ENCODE measurements at places on chromosomes 5 and 9.

GRCh38 chr5:55534436-55535198 is at the start of gene PLPP1:
PLPP1 (minus strand) TSS chr5:55534964; CDS start chr5:55534629, 335 bp downstream.
- peak; percentile 90 for DNase-seq

GRCh38 chr5:103256178-103256577 is 2.4 kb upstream of the MACIR start:
- DNase-seq = no peak

GRCh38 chr5:136674178-136674577 is 308.8 kb upstream of the TRPC7 start:
- no peak for DNase-seq

GRCh38 chr9:33180526-33181184 is 13.5 kb upstream of the B4GALT1 start:
- no peak for DNase-seq

DNA sequence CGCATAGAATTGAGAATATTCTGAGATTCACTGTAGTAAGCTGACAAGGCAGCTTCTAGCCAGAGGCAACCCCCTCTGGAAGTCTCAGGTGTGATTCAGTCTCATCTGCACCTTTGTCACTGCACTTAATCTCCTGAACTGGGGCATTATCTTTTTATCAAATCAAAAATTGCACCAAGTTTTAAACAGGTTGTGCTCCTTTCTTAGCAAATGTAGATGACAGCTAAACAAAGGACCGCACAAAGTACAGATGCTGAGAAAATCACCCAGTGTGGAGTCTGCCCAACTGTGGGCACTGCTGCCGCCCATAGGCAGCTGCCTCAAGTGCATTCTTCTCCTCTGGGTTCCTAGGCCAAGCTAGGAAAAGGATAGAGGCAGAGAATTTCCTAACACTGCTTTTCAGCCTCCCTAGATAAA is 51.1 kb downstream of the STARD4 start:
- no peak for DNase-seq

DNA sequence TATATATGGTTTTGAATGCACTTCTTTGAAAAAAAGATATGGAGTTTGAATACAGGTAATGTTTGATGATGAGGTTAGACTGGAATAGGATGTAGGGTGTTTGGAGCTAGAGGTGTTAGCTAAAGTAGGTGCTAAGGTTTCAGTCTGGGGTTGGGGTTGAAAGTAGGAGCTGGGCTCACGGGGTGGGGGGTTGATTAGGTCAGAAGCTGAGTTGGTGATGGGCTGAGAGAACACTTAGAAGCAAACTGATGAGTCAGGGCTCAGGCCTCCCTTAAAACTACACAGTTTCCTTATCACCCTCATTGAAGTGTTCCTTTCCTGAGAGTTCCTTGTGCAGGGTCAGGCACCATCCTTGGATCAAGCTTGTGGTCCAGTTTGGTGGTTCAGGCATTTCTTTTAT is 308.8 kb upstream of the ADAMTS16 start:
- DNase-seq = no peak

- no peak for DNase-seq
Observed at GRCh38 chr5:102596113-102596512, 97.3 kb upstream of the SLCO6A1 start.

DNA sequence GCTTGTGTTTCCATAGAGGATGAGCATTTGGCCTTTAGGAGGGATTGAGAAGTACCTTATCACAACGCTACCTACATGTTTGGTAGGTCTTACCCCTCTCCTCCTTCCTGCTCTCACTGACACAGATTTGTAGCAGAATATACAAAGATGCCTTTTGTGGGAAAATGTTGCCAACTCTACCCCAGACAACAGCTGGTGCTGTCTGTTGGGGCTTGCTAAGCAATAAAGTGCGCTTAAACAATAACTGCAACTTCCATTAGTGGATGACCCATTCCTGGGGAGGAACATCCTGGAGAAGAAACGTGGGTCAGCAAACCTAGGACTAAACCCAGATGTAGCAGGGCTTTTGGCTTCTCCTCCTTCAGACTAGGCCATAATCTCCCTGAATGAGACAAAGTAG is 174.3 kb downstream of the EFNA5 start:
- no peak for DNase-seq

- DNase-seq = no peak
Observed at GRCh38 chr5:60207040-60207439, 313.5 kb upstream of the PDE4D start.

GRCh38 chr5:156121234-156121633 is 205.7 kb upstream of the SGCD start:
- no peak for DNase-seq

- DNase-seq = no peak
Observed at GRCh38 chr5:158223054-158223600, 364.2 kb upstream of the CLINT1 start.

GRCh38 chr5:35679357-35679756 is 61.7 kb downstream of the SPEF2 start:
- DNase-seq = no peak

- no peak for DNase-seq
Observed at GRCh38 chr9:87818308-87818707, 64.4 kb upstream of the SPATA31E1 start.

DNA sequence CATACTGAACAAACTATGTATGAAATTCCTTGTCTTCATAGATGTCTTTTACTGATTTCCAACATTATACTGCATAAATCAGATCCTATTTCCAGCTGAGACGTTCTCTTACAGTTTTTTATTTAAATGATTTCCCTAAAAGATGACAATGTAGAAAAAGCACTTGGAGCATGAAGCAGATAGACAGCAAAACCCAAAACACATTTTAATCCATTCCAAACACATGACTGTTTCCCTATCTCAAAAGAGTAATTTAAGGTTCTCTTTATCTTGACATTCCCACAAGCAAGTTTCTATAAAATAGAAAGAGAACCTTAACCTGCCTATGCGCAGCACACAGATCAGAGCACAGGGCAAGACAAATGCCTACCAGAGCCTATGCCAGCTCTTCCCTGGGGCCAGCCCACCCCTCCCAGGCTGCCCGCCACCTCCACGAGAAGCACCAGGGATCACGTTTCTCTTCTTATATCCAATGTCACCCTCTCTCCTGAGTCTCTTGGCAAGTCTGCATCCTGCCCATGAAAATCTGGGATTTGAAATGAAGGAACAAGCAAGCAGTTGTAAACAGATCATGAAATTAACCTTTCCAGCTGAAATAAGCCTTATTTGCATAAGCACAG is 52.4 kb downstream of the RETREG1 start:
- no peak for DNase-seq

GRCh38 chr5:83564069-83564749 is 92.7 kb downstream of the VCAN start:
- DNase-seq = no peak

- DNase-seq = no peak
Observed at GRCh38 chr9:129839324-129840023, 4.2 kb downstream of the USP20 start.

- no peak for DNase-seq
Observed at GRCh38 chr5:170223360-170223759, 9.4 kb upstream of the C5orf58 start.

- no peak for DNase-seq
Observed at GRCh38 chr9:10613419-10613818, 617 bp upstream of the PTPRD start.

GRCh38 chr5:3098821-3099220 is 347.3 kb upstream of the IRX2 start:
- DNase-seq = no peak

DNA sequence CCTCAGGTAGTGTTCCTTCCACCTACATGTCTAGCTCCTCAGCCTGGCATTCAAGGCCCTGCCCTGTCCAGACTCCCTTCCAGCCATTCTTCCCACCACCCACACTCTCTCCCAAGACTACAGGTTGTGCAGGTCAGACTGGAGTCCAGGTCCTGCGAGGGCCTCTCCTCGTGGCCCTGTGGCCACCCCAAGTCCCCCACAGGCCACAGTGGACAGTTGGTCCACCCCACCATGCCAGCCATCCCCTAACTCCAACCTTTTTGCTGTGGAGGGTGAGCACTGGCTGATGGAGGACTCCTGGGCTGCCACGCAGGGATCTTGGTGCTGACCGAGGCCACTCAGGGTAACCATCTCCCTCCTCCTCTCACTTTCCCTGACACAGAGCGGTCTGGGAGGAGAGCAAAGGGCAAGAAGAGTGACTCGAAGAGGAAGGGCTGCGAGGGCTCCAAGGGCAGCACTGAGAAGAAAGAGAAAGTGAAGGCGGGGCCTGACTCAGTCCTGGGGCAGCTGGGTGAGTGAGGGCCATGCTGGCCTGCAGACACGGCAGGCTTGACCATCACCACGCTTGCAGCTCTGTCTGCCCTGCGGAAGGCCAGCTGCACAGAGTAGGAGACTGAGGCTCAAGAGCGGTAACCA is 51.0 kb downstream of the JADE2 start:
- no peak for DNase-seq

- DNase-seq = no peak
Observed at GRCh38 chr9:18768951-18769622, 263.9 kb downstream of the SAXO1 start.

DNA sequence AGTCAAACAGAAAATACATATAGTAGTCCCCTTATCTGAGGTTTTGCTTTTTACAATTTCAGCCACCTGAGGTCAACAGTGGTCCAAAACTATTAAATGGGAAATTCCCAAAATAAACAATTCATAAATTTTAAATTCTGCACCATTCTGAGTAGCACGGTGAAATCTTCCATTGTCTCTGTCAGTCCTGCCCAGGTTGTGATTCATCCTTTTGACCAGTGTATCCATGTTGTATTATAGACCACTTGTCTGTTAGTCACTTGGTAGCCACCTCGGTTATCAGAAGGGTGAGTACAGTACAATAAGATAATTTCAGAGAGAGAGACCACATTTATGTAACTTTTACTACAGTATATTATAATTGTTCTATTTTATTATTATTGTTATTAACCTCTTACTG is 2.8 kb downstream of the CCDC152 start:
- no peak for DNase-seq

DNA sequence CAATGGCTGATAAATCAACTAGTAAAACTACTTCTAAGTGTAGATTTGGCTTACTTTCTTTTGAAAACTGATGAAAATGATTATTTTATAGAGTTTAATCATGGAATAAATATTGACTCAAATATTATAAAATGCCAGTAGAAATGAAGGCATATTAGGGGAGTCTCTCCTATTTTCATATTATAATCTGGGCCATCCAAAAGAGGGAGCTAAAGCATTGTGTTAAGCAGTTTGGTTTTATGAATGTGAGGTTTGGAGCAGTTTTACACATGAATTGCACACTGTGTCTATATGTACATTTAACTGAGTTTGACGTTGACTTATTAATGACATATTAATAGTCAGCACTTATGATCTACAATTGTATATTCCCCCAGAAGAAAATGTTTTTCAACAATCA is 17.4 kb downstream of the CDH9 start:
- peak; percentile 3 for DNase-seq

DNA sequence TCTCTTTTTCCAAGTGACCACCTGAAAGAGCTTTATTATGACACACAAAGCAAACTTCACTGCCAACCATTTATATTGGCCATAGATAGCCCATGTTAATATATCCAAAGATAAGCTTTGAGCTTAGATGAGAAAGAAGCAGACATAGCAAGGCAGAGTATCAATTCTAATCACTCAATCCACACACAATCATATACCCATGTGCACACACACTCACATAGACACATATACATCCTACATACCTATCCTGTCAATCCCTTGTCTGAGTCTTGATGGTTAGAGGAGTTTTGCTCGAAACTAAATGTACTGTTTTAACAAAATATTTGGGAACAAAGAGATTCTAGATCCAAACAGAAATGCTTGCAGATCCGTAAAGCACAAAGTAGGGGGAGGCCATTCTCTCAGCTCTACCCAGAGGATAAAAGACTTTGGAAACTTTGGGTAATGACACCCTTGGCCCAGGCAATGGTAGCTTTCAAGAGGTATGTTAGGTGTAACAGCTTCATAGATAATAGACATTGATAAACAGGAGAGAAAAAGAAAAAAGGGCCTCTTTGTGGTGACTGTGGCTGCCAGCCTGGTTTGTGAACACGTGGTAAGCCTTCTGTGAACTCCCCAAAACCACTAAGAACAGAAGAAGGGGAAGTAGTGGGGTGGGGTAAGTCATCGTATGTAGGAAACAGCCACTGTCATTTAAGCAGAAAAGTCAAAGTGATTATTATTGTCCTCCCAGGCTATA is 121.6 kb downstream of the TLR4 start:
- no peak for DNase-seq

DNA sequence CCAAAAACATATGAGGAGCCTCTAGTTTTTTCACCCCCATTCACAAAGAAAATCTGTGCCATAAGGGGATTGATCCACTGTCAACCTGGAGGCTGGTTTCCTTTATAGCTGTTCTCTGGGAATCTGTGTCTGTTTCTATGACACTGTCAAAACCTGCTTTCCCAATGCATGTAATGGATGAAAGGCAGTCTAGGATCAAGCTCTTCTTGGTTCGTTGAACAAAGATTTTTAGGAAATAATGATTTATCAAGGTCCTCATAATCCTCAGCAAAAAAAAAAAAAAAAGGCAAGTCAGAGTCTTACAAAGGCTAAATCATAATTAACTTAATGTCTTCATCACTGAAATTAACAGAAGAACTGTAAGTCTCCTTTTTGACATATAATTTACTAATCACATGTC is 16.0 kb downstream of the EPB41L4A start:
- DNase-seq = no peak

DNA sequence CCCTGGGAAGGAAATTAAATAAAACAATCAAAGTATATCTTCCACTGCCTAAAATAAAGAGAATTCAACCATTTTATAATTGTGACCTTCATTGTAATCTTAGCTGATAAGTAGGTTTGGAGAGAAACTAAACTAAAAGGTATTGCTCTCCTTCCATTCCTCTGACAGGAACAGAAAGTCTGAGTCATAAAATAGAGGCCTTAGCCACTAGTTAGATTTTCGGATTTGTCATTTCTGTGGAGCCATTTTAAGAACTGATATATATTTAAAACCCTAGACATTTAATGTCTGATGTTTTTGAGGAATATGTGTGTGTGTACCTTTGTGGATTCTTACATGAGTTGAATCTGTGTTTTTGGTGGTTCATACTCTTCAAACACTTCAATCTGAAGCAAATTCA is 11.8 kb upstream of the TMC1 start:
- DNase-seq = no peak

GRCh38 chr9:125534971-125535701 is 171.9 kb downstream of the MAPKAP1 start:
- no peak for DNase-seq

DNA sequence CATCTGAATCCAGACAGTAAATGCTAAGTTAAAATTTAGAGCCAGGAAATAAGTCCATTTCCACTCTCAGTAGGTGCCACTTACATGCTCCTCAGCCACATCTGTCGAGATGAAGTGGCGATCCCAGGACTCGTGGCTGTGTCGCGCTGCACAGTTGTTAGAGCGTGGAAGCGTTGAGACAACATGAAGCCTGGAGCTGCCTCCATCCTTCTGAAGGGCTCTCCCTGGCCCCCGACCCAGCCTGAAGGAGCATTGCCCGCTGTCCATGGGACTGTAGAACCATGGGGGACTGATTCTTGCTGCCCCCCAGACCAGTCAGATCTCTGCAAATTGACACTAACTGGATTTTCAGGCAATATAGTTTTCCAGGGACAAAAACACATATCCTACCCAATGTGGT is 58.9 kb downstream of the IRX1 start:
- no peak for DNase-seq

GRCh38 chr9:96150324-96151227 is 151.4 kb downstream of the HSD17B3 start:
- DNase-seq = no peak

GRCh38 chr9:99449726-99450125 is 227.6 kb downstream of the SEC61B start:
- DNase-seq = no peak

- no peak for DNase-seq
Observed at GRCh38 chr5:19866090-19866450, 121.9 kb downstream of the CDH18 start.

All from Caco-2 (cell line).